ENCODE measurements at places on chromosomes 7 and 10.

DNA sequence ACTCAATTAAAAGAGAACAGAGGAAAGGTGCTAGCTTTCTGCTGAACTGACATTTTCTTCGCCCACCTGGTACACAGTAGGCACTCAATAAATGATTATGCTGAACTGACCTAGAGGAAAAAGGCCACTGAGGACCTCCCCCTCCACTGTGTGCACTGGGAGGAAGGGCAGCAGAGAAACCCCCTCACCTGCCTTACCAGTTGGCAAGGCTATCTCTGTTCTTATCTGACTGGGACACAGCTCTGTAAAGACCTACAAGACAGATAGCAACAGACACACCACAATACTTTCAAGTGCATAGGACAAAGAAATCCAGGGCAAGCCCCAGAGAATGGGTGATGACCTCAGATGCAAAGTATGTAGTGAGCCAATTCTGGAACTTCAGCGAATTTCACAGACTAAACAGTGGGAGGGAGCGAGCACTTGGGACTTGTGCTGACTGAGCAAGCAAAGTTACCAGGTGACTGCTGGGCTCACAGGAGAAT is 30.4 kb downstream of the PDLIM1 start:
- no peak for DNase-seq
- no peak overlapping the region for H3K27ac ChIP-seq
- no peak overlapping the region for H3K4me3 ChIP-seq
- H3K4me1 ChIP-seq, result no peaks in the 10 kb centered on the region
- H3K36me3 ChIP-seq, result peaks cover 6% of the 10 kb centered on the region
- H3K27me3 ChIP-seq, result no peaks in the 10 kb centered on the region

GRCh38 chr7:41915871-41916270 is 213.0 kb upstream of the INHBA start:
- DNase-seq, result no peak
- no peaks in the 10 kb centered on the region for H3K4me1 ChIP-seq
- peaks cover 1% of the 10 kb centered on the region for H3K36me3 ChIP-seq
- H3K27ac ChIP-seq, result no peak overlapping the region
- no peak overlapping the region for H3K4me3 ChIP-seq
- peaks cover 10% of the 10 kb centered on the region for H3K27me3 ChIP-seq

DNA sequence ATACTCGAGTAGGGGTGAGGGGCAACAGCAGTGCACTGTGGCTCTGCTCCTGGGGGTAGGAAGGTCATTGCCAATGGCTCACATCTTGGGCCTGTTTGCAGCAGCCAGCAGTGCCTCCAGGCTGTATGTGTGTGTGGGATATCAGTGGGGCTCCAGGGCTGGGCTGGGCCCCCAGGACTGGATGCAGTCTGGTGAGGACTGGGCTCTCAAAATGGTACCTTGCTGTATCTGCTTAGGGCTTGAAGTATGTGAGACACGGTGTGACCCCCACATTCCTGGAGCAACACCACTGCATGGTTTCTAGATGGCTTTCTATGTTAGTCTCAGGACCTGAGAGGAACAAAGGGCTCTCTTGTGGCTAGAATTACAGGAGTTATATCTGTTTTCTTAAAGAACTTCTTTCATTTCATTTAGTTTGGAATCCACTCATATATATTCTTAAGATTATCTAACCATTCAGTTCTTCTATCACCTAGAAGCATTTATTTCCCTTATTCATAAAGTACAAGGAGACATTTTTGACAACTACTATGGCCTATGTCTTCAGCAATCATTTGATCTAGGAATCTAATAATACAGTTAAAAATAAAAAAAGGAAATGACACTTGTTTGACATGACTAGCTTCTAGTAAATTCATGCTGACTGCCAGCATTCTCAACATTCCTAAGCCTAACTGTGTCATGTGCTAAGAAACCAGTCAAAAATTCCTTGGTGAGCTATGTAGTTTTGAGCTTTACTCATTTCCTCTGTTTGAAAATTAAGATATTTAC is 443.2 kb upstream of the SEMA3A start:
- no peak for DNase-seq
- H3K27ac ChIP-seq, result no peak overlapping the region
- H3K36me3 ChIP-seq, result peaks cover 1% of the 10 kb centered on the region
- H3K4me3 ChIP-seq, result no peak overlapping the region

- peaks cover 39% of the 10 kb centered on the region for H3K4me1 ChIP-seq
- H3K4me3 ChIP-seq, result no peak overlapping the region
- no peak for DNase-seq
- H3K36me3 ChIP-seq, result peaks cover 46% of the 10 kb centered on the region
- no peaks in the 10 kb centered on the region for H3K27me3 ChIP-seq
These were observed 16.4 kb downstream of the NACAD start for GRCh38 chr7:45072131-45073030.

GRCh38 chr10:124313374-124313773 is 105.3 kb downstream of the OAT start:
- no peaks in the 10 kb centered on the region for H3K4me1 ChIP-seq
- no peak overlapping the region for H3K4me3 ChIP-seq
- H3K27ac ChIP-seq, result no peak overlapping the region

DNA sequence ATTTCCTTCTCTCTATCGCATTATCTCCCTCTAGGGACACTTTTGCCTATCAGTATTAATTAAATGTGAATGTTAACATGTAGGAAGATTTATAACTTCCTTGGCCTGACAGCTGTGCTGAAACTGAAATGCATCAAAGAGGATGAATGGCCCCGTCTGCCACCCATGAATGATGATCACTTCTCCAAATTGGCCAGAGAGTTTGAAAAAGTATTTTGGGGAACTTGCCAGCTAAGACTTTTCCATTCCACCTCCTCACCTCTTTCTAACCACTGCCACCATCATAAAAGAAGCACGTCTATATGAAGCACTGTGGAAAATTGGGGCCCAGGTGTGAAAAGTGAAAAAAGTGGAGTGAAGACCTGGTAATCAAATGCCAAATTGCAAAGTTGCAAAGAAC is 25.4 kb upstream of the ST8SIA6 start:
- H3K4me1 ChIP-seq, result no peaks in the 10 kb centered on the region
- H3K27me3 ChIP-seq, result no peaks in the 10 kb centered on the region
- no peak for DNase-seq
- H3K4me3 ChIP-seq, result no peak overlapping the region
- no peaks in the 10 kb centered on the region for H3K36me3 ChIP-seq
- no peak overlapping the region for H3K27ac ChIP-seq

DNA sequence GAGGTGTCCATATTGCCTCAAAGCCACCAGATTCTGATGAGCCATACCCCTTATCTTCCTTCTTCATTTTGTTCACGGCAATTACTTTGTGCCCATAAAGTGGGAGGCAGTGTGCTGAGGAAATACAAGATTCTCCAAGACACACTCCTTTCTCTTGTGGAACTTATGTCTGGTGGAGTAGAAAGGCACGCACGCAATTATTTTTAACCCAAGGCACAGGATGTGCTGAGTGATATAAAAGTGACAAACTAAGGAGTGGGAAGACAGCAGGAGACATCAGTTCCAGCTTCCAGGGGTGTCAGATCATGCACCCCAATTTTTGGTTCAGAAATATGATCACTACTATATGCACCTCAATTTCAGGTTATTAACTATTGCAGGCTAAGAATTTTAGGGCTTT is 94.7 kb upstream of the PDCD4 start:
- DNase-seq, result no peak
- H3K4me1 ChIP-seq, result peaks cover 13% of the 10 kb centered on the region
- H3K27me3 ChIP-seq, result no peaks in the 10 kb centered on the region
- H3K27ac ChIP-seq, result no peak overlapping the region

- H3K36me3 ChIP-seq, result peaks cover 18% of the 10 kb centered on the region
- DNase-seq, result no peak
- peaks cover 64% of the 10 kb centered on the region for H3K4me1 ChIP-seq
- no peak overlapping the region for H3K27ac ChIP-seq
- H3K27me3 ChIP-seq, result no peaks in the 10 kb centered on the region
- no peak overlapping the region for H3K4me3 ChIP-seq
These were observed 87.3 kb downstream of the CCSER2 start for GRCh38 chr10:84415539-84416244.

DNA sequence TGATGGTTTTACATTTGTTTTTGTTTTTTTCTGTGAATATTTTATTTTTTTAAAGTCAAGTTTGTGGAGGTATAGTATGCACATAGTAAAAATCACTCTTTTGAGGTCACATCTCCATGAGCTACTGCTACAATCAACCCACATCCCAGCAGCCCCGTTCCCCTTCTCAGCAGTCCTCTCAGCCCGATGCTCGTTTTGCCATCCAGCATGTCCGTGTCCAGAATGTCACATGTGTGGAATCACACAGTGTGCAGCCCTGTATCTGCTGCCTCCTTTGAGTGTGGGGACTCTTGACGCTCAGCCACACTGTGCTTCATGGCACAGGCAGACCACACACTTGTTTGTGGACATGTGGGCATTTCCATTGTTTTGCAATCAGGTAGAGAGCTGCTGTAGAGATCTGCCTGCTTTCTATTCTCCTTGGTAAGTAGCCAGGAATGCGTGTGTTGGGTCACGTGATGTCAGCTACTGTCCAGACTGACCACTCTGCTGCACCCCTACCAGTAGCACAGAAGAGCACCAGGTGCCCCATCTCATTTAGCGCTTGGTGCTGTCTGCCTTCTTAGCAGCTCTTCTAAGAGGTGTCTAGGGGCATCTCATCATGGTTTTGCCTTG is 71.6 kb upstream of the CAMK2B start:
- H3K27me3 ChIP-seq, result no peaks in the 10 kb centered on the region
- H3K4me1 ChIP-seq, result peaks cover 24% of the 10 kb centered on the region
- H3K4me3 ChIP-seq, result no peak overlapping the region

- H3K36me3 ChIP-seq, result peaks cover 5% of the 10 kb centered on the region
- H3K4me1 ChIP-seq, result peaks cover 33% of the 10 kb centered on the region
- no peak for DNase-seq
- no peaks in the 10 kb centered on the region for H3K27me3 ChIP-seq
- H3K27ac ChIP-seq, result no peak overlapping the region
- H3K4me3 ChIP-seq, result no peak overlapping the region
These were observed 89.8 kb downstream of the CAMK1D start for GRCh38 chr10:12438919-12439692.

Measured in central memory CD8-positive, alpha-beta T cell (primary cell).